ENCODE measurements at places on chromosomes 16 and 17. TPM values are rescaled to one million over a fixed set of nuclear protein-coding genes. Genes with fewer than 3 reads are reported as not detected.

KRTAP4-5 gene
- total RNA-seq = not detected

CLDN7 gene
- total RNA-seq = 13.7 TPM

HOXB1 gene
- total RNA-seq = not detected

IGFBP4 gene
- 99.8 TPM for total RNA-seq

PRSS36 gene
- 1.1 TPM for total RNA-seq

NPIPA5 gene
- total RNA-seq = 4.4 TPM

KRT27 gene
- total RNA-seq = not detected

CDIP1 gene
- total RNA-seq = 0.18 TPM

MT3 gene
- not detected for total RNA-seq

SOX9 gene
- 0.04 TPM for total RNA-seq

TSPAN10 gene
- total RNA-seq = not detected

APRT gene
- 340 TPM for total RNA-seq

DNA sequence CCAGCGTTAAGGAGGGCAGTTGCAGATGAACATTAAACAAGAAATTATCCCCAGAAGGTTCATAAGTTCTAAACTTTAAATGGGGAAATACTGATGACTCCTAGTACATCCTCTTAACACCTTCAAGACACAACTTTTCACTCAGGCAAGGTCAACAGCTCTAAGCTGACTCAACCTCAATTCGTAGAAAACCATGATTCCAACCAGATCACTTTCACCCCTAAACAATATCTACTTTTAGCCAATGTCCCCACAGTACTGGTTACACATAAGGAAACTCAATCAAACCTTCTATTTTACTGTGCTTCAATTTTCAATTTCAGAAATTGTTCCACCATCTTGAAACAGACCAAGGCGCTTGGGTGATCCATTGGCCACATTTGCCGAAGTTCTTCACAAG, 2.3 kb downstream of the CDYL2 start:
- no peak for DNase-seq

DNA sequence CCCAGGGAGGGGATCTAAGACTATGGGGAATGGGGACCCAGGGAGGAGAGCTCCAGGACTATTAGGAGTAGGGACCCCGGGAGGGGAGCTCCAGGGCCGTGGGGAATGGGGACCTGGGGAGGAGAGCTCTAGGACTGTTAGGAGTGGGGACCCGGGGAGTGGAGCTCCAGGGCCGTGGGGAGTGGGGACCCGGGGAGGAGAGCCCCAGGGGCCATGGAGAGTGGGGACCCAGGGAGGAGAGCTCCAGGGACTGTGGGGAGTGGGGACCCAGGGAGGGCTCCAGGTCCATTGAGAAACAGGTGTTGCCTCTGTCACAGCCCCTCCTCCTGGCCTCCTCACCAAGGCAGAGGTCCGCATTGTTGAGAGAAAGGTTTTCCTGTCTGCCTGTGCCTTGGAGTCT, 16.0 kb downstream of the MPRIP start:
- DNase-seq = no peak

DNA sequence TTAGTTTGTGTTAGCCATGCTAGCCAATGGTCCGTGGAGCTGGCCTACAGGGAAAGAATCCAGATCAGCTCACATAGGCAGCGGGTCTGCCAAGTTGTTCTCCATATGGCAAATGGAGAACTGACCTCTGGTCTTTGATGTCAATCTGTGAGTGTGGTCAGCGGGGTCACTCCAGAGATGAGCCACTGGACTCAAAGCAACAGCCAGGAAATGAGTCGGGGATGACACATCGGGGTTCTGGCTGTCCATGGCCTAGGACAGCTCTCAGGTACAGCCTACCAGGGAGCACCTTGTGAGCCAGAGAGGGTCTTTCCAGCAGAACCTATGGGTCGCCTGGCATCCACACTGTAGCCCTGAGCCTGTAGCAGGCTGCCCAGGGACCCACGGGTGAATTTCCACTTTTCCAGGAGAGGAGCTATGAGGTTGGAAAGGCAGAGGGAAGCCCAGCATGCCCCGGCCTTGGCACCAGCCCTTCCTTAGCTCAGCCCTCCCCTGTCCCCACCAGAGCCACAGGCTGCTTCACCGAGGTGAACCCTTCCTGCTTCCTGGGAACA, 203.0 kb upstream of the TNRC6C start:
- DNase-seq = no peak

DNA sequence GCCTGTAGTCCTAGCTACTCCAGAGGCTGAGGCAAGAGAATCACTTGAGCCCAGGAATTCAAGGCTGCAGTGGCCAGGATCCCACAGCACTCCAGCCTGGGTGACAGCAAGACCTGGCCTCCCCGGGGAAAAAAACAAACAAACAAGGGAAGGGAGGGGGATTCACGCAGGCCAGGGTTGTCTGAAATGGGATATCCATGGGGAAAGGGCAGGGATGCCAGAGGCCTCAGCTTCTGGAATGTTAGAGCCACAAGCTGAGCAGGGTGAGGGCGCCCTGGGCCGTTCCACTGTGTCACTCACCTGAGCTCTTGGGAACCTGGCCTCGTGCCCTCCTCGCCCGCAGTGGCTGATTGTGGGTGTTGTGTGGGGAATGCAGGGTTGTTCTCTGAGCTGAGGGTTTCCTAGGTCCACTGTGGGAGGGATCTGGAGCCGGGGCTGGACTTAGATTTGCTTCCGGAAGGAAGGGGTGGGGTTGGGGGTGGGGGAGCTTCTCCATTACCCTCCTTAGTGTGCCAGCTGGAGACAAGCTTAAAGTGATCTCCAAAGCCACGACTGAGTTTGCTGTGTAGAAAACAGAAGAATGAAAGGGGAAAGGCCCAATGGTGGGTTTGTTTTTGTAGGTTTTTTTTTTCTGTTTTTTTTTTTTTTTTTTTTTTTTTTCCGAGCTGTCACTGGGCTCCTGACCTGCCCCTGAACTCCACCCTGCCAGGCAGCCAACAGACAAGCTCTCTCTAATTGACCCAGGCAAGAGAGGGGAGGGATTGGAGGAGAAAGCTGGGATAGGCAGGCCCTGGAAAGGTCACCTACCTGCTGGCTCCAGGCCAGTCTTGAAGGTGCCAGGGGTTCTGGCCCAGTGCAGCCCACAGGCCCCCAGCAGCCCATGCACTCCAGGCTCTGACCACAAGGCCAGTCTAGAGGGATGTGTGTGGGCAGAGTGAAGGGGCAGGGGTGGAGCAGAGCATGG, at the start of gene SULT1A1:
Gene SULT1A1, minus strand, starts transcription at position 414 of the 964 bp plus-strand sequence. CDS start 1,189 bp downstream, outside the sequence.
- peak; percentile 66 for DNase-seq

DNA sequence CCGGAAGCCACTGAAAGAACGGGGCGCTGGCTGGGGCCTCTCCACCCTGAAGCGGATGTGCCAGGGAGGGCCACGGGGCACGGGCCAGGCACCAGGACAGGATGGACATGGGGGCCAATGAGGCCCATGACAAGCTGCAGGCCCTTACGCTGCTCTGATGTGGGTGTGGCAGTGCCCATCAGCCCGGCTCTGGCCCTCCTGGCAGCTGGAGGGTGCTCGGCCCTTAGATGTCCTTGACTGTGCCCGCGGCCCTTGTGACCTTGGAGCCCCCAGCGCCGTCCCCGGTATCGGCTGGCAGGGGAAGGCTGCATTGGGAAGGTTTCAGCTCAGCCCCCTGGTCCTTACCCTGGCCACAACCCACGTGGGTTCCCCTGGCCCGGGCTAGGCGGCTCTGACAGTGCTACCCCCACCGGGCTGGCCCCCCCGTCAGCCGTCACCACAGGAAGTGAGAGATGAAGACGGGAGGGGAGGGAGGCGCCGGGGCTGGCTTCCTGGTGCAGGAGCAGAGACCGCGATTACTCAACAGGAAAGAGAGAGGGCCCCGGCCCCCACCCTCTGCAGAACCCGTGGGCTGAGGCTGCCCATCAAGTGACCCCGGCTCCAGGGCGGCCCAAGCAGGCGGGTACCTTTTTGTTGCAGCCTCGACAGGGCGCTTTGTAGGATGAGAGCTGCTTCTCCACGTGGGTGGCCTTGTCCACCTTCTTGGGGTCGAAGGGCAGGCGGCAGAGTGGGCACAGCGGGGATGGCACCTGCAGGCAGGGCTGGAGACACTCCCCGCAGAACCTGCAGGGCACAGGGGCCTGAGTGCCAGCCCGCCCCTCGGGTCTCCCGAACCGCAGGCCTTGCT, 5.3 kb downstream of the RNF166 start:
- peak; percentile 89 for DNase-seq

- DNase-seq = no peak
These were observed 22.3 kb downstream of the NPTX1 start for GRCh38 chr17:80453998-80454556.

DNA sequence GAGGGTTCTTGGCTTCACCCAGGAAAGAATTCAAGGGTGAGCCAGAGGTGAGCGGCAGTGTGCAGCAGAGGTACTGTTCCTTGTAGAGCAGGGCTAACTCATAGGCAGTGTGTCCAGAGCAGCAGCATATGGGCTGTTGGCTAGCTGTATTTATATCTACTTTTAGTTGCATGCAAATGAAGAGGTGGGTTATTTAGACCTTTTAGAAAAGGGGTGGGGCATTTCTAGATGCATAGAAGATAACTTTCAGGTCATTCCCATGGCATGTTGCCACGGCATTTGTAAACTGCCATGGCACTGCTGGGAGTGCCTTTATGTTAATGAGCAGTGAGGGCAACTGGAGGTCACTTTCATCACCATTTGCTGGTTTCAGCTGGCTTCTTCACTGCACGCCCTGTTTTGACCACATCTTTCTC, 141.0 kb downstream of the STX8 start:
- no peak for DNase-seq

DNA sequence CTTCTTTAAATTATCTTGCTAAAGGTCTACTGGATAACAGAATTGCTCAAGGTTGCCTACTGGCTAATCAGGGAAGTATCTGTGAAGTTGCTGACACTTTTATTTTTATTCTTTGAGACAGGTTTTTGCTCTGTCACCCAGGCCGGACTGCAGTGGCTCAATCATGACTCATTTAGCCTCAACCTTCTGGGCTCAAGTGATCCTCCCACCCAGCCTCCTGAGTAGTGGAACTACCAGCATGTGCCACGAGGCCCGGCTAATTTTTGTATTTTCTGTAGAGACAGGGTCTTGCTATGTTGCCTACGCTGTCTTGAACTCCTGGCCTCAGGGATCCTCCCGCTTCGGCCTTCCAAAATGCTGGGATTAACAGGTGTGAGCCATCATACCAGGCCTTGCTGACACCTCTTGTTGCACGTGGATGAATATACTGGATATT, 43.1 kb downstream of the GLG1 start:
- DNase-seq = peak; percentile 12

GRCh38 chr16:28149011-28149888, 62.5 kb downstream of the XPO6 start:
- no peak for DNase-seq

DNA sequence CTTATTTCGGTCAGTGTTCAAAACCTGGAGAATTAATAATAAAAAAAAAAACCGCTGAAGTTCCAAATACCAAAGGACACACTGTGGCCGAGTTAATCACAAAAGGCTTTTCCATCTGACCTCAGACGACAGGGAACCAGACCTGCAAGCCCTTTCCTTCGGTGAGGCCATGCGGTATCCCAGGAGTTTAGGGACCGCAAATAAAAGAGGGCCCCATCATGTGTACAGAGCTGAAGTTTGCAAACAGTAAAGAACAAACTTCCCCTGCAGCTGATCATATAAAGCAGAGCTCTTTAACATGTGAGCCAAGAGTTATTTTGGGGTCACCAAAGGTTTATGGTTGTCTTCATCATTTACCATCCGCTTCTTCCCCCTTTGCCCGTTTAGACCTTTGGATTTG, 33.0 kb upstream of the FOXJ1 start:
- no peak for DNase-seq

GRCh38 chr17:9256751-9257629, 235.7 kb downstream of the NTN1 start:
- no peak for DNase-seq

GRCh38 chr17:57892820-57893595, 43.2 kb upstream of the MRPS23 start:
- DNase-seq = no peak

- no peak for DNase-seq
These were observed 58.9 kb upstream of the EFCAB3 start for GRCh38 chr17:62321451-62321850.

DNA sequence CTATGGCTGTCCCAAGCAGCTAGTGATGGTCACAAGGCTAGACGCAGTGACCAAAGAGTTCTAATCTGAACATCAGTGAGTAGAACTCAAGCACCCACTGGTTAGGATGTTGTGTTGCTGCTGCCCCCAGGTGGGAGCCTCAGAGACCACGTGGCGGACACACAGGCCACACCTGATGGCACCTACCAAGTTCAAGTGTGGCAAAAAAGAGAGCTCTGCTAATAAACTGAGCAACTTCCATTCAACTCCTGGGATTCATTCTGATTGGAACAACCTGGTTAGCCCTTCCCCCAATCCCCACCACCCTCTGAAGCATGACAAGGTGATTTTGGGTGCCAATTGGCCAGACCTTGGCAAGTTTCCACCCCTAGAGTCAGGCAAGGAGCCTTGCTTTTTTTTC, 3.5 kb upstream of the LCMT1 start:
- DNase-seq = peak; percentile 75

GRCh38 chr17:79413611-79414010, 197.2 kb downstream of the RBFOX3 start:
- no peak for DNase-seq

DNA sequence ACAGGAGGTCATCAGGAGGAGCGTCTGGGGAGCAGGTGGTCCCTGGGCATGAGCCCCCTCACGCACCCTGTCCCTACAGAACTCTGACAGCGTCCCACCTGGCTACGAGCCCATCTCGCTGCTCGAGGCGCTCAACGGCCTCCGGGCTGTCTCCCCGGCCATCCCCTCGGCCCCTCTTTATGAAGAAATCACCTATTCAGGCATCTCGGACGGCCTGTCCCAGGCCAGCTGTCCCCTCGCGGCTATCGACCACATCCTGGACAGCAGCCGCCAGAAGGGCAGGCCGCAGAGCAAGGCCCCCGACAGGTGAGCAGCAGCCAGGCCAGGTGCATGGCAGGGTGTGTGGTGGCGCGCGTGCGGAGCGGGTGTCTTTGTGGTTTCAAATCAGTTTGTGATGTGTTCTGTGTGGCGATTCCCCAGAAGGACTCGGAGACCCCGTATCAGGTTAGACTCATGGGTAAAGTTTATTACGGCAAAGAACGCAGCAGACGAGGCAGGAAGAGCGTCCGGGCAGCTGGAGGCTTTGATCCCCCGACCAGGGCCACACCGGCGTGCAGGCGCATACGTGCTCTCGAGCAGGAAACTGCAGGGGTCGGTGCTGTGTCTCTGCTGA, 11.8 kb upstream of the NUDT16L1 start:
- DNase-seq = no peak

DNA sequence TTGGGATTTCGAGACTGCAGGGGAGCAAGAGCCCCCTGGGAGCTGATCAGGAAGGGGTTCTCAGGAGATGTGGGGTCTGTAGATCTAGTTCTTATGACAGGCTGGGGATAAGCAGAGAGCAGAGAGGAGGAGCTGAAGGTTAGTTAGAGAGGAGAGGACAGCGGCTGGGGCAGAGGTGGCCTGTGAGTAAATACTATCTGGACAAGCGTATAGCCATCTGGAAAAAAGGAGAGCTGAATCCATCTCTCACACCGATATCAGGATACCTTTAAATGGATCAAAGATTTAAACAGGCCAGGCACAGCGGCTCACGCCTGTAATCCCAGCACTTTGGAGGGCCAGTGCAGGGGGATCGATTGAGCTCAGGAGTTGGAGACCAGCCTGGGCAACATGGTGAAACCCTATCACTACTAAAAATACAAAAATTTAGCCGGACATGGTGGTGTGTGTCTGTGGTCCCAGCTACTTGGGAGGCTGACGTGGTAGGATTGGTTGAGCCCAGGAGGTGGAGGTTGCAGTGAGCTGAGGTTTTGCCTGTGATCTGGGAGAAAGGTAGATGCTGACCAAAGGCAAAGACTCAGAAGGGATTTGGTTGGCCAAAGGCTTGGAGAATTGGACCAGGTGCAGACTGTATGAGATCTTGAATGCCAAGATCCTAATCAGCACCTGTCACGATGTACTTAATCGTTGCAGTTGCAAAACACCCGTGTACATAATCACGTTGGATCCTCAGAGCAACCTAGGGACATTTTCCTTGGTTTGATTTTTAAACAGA, 18.9 kb upstream of the SLC25A19 start:
- DNase-seq = no peak

Data from K562 (cell line).